Activated CD4-positive, alpha-beta memory T cell treated with anti-CD3 and anti-CD28 coated beads for 36 hours (primary cell): ENCODE measurements at places on chromosomes 7 and 10.

DNA sequence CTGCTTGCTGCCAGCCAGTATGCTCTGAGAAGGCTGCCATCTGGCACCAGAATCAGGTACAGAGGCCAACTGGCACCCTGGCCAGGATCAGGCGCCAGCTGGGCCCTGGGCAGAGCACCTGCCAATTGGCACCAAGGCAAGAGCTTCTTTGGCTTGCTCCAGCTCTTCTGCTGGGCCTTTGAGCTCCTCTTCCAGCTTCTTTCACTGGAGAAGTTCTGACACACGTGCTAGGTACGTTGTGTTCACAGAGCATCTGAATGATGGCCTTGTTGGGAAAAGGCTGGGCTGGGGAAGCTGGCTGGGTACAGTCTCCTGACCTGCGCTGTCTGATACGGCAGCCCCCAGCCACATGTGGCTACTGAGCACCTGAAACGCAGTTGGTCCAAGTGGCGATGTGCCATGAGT, 31.7 kb upstream of the OPALIN start:
- DNase-seq: no peak

DNA sequence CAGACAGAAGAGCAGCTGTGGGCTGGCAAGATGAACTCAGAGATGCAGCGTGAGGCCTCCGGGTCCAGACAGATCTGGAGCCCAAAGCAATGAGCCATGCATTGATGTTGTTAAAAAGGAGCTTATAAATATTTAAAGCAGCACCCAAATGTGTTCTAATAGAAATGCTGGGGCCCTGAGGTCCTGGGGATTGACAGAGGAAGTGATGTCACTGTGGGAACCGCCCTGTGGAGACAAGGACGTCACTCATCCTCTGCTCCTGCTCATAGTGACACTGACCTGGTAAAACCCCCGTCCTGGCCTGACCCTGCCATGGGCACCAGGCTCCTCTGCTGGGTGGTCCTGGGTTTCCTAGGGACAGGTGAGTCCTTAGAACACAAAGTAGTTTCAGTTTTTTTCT, 197.0 kb upstream of the PRSS58 start:
- DNase-seq: peak; percentile 58

DNA sequence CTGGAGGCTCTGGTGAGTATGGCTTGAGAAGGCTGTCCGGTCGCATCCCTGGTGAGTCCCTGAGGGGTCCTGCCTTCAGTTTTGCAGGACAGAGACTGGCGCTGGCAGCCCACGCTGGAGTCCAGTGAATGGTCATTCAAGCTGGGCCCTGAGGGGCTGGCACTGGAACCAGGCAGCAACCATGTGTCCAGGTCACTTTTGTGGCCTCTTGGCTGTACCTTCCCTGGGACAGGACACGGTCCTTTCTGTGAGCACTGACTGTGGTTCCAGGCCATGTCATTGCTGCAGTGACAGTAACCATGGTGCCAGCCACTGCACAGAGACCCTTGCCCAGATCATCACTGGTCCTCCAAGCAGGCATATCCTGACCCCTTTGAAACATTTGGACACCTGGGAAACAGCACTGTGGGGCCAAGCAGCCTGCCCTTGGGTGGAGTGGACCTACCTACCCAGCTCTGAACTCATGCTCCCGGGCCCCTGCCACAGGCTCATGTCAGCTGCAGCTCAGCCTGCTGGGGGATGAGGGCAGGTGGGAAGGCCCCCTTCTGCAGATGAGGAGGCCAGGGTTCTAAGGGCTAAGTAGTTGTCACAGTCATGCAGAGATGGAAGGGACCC, 72.1 kb downstream of the ADCY1 start:
- no peak for DNase-seq

GRCh38 chr10:123916775-123917174, 25.2 kb upstream of the CPXM2 start:
- no peak for DNase-seq

DNA sequence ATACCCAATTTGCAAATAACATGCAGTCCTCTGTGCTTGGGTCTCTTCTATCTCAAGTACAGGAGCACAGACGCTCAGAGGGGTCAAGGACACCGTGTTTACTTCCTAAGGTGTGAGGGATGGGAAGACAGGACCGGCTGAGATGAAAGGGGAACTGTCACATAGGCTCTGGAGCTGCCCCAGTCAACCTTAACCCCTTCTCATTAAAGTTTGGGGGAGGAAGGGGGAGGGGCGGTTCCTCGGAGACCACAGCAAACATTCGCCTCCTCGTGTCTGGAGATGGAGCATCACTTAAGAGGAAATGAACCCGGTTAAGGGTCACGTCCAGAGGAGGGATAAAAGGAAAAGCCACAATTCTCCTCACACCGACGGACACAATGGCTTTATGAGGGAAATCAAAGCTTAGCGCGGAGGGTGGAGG, 1.1 kb downstream of the SH3PXD2A start:
- DNase-seq: no peak
